ENCODE measurements at places on chromosomes 11 and 22.

- DNase-seq: no peak
Observed at GRCh38 chr22:39995393-39996252, 869 bp downstream of the FAM83F start.

DNA sequence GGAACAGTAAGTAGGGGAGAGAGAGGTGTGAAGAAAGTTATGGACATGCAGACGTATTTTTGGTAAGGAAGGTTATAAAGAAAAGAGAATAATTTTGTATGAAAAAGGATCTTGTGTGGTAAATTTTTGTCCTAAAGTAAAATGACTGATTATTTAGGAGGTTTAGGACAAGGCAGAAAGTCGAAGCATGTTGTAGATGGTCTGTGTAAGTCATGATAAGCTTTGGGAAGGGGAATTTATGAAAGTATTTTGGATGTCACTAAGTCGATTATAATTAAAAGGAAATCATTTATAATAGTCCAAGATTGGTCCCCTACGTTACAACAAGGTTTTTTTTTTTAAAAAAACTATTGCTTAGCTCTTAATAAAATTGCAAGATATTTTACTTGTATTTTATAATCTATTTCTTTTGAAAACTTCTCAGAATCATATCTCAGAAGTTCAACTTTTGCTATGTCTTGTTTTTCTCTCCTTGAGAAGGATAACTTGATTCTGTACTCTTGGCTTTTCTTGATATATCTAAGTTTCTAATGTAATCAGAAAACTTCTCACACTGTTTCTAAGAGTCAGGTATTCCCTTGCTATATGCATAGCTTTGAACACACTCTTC is 10.9 kb upstream of the CABP2 start:
- no peak for DNase-seq

DNA sequence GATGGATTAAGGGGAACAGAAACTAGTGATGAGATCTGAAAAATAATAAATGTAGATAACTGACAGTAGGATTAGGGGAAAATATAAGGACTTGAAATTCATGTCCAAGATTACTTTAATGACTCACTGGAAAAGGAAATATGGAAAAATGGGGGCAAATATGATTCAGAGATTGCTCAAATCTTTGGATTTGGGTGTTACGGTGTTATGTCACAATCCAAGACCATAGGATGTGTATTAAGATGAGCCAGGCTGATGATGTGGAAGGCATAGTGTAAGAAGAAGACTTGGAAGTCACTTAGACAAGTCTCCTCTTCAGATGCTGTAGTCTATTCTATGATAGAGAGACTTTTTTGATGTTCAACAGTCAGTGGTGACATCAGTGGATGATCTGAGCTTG is 323.7 kb downstream of the LUZP2 start:
- DNase-seq: no peak

- no peak for DNase-seq
Observed at GRCh38 chr22:29328566-29329500, 13.3 kb upstream of the RASL10A start.

DNA sequence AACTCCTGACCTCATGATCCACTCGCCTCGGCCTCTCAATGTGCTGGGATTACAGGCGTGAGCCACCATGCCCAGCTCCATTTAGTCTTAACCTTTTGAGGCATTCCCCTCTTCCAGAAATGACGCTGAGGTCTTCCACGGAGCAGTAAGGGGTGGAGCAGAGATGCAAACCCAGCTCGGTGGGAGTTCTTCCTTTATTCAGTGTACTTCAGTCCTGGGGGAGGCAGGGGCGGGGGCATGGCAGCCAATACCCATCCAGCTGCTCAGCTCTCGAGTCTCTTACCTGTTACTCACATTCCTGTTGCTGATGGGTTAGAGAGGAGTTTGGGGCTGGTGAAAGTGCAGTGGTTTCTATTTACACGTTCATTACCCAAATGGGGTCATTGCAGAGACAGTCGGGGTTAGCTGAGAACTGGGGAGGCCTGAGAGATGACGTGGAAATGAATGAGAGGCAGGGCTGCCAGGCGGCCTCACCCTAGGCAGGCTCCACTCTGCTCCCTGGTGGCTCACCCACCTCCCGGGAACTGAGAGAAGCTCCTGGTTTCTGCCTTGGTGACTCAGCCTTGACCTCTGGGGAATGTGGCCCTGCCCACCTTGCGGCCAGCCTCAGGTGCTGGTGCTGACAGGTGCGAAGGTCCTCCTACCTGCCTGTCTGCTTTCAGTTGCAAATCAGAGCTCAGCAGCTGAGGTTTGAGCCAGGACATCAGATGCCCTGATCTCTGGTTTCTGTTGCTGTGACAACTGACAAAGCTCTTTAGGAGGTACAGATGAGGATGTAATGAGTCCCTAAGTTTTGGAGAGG is 13.4 kb upstream of the ST14 start:
- no peak for DNase-seq

DNA sequence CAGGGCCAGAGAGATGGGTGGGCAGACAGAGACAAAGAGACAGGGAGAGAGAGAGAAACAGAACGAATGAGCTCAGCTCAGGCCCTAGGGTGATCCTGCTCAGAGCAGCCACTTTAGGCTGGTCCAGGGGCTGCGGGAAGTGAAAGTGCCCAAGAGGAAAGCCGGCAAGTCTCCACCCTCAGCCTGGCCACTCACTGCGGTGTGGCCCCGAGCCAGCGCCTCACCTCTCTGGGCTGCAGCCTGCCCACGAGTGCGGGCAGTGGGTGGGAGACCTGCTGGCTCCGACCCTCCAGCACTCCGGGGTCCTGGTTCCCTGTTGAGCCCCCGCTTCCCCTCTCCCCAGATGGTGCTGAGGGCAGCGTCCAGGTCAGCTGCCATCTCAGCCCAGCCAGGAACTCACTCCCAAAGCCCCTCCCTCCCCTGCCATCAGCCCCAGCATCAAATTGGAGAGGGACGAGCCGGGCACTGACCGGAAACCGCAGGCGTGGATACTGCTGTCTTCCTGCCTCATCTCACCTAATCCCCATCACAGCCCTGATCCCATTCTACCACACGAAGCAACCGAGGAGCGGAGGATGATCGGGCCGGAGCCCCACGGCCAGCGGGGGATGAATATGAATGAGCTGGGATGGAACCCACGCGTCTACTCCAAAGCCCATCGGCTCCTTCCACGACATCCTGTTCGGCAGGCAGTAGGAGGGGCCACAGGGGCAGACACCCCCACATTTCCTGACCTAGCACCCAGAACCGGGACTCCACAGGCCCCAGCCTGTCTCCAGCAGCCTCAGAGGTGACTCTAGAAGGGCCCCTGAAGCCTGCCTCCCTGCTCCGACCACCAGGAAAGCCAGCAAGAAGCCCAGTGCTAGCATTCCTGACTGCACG is 16.9 kb downstream of the ELFN2 start:
- DNase-seq: no peak

- DNase-seq: no peak
Observed at GRCh38 chr11:83092488-83093384, 21.0 kb upstream of the RAB30 start.

- peak; percentile 78 for DNase-seq
Observed at GRCh38 chr11:64245797-64246620, 734 bp downstream of the PPP1R14B start.

DNA sequence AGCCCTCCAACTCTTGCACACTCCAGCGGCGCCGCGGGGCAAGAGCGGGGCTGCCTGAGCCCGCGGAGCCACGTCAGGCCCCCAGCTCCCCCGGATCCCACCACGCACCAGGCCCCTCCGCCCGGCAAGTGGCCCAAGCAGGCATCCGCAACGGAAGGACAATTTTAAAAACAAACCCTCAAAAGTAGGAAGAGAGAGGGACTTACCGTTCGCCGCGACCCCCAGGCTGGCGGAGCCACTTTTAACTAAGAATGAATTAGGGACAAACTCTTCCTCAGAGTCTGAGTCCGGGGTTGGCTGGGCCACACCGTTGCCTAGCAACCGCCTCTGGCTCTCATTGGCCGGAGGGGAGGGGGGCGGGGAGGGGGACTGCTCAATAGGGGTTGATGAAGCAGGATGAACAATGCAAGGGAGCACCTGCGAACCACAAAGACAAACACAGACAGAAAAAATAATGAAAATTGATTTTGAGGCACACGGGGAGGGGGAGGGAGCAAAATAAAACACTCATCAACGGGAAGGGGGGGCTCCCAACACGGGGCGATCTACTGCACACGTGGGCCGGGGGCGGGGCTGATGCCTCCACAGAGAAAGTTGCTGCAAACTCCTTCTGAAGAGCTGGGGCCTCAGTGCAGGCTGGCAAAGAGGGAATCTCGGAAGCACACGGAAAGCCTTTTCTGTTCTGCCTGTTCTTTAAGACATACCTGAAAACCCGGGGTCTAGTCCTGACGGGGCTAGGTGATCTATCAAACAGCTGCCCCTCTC is 387.5 kb upstream of the NARS2 start:
- no peak for DNase-seq

DNA sequence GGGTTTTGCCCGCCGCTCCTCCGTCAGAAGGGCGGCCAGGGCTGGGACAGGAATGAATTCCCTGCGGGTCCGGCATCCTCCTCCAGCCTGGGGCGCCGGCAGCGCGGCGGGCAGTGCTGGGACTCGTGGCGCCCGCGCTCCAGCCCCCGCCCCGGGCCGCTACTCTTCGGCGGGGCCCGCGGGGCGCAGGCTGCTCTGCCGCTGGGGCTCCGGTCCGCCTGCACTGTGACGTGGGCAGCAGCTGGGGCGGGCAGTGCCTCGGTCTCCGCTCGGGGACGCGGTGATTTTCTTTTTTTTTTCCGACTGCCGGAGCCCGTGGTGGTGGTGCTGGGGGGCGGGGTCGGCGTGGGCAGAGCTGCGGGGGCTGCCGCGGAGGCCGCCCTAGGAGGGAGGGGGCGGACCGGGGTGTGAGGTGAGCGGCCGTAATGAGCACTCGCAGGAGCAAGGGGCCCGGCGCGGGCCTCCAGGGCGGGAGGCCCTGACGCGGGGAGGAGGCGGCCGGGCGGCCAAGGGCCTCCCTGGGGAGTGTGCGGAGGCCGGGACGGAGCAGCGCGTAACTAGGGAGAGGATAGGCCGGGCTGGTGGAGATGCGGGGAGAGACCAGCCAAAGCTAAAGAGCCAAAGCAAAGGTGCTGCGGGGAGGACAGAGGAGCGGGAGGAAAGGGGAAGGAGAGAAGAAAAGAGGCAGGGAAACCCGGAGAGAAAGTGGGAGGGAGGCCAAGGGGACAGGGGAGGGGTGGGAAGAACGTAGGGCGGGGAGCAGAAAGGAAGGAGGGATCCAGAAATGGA is 73.3 kb upstream of the ZBED5 start:
- DNase-seq: peak; percentile 13

- DNase-seq: no peak
Observed at GRCh38 chr22:28728621-28729313, 12.9 kb downstream of the CHEK2 start.

GRCh38 chr22:18048441-18048898 is 24.1 kb upstream of the MICAL3 start:
- no peak for DNase-seq

- DNase-seq: no peak
Observed at GRCh38 chr11:21723678-21724077, 469.2 kb upstream of the ANO5 start.

DNA sequence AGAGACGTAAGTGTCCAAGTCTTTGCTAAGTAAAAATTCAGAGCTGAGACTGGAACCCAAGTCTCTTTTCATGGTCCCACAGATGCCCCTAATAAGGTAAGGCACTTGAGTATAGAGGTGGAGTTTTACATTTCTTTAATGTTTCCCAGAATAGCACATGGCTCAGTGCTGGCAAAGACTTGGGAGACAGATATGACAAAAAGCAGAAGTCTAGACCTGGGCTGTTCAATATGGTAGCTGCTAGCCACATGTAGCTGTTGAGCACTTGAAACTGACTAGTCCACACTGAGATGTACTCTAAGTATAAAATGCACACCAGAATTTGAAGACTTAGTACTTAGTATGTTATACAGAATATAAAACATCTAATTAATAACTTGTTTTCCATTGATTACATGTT is 17.6 kb downstream of the VSTM5 start:
- no peak for DNase-seq

DNA sequence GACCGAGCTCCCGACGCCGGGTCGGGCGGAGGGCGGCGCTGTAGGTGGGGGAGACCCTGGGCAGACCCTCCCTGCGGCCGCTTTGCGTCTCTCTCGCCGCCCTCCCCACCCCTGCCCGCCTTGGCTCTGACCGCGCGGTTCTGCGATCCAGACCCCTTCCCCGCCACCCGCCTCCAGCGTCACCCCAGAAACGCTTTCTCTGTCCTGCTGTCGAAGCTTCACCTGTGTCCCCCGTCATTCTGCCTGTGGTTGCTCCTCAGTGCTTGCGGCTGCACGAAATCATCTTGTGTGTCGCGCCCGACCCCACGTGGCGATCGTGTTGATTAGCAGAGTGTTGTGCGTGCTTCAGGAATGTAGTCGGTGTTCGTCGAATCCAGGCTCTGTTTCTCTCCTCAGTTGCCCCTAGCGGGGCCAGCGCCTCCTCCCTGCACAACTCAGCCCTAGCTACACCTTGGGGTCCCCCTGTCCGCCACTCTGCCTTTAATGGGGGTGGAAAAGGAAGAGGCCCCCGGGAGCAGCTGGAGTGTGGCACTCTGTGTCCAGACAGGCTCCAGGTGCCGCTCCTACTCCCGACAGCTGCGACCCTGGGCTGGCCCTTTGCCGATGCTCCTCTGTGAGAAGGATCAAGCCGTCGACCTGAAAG is 851 bp downstream of the PTDSS2 start:
- DNase-seq: peak; percentile 64

- no peak for DNase-seq
Observed at GRCh38 chr11:61794579-61794978, 1.9 kb downstream of the FEN1 start.

GRCh38 chr22:43273902-43274484 is 69.2 kb downstream of the SCUBE1 start:
- DNase-seq: no peak

GRCh38 chr22:46834021-46834737 is 71.7 kb downstream of the TBC1D22A start:
- DNase-seq: no peak

DNA sequence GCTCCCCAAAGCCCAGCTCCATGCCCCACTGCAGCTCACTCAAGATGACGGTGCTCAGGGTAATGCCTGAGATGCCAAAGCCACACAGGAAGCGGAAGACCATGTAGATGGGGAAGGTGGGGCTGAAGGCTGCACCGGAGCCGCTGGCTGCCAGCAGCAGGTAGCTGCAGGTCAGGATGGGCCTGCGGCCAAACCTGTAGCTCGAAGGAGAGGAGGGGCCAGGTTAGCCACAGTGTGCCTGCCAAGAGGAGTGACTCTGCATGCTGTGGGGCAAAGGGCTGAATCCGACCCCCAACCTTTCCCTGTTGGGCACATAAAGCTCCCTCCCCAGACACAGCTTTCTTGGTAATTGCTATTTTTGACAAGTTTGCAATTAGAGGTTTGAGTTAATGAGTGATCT is 14.9 kb upstream of the SLC22A6 start:
- DNase-seq: no peak

GRCh38 chr11:17573526-17573925 is 26.5 kb downstream of the OTOG start:
- DNase-seq: no peak

GRCh38 chr22:29312218-29313125 is 3.0 kb downstream of the RASL10A start:
- no peak for DNase-seq

DNA sequence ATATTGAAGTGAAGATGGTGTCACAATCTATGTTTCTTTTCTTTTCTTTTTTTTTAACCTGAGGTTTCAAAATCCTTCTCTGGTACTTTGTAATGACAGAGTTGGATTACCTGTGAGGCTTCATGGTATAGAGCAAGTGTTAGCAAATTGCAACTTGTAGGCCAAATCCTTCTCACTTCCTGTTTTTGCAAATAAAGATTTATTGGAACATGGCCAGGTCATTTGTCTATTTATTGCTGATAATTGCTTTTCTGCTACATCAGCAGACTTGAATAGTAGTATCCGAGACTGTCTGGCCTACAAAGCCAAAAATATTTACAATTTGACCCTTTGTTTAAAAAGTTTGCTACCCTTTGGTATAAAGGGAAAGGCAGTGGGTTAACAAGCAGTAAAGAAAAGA is 1059.4 kb upstream of the CCDC90B start:
- DNase-seq: no peak

Measured in stimulated activated CD8-positive, alpha-beta memory T cell treated with anti-CD3 and anti-CD28 coated beads, Interleukin-7, amount 100 ng/mL, for 48 hours (primary cell).